Uterus (tissue), 4 donors: ENCODE measurements at places on chromosomes 11 and 22. TPM values are rescaled to one million over a fixed set of nuclear protein-coding genes. Genes with fewer than 3 reads are reported as not detected.
A peak's percentile ranks its signal among the peaks of the same experiment; 100 is the strongest.

- no peaks in the 10 kb centered on the region for H3K36me3 ChIP-seq
- peaks cover 6% of the 10 kb centered on the region for H3K4me1 ChIP-seq
- H3K27ac ChIP-seq, result peak overlapping the region; percentile 93
- peak overlapping the region; percentile 46 for H3K4me3 ChIP-seq
These were observed 1.2 kb downstream of the ARHGEF17 start for GRCh38 chr11:73308961-73309919.

DNA sequence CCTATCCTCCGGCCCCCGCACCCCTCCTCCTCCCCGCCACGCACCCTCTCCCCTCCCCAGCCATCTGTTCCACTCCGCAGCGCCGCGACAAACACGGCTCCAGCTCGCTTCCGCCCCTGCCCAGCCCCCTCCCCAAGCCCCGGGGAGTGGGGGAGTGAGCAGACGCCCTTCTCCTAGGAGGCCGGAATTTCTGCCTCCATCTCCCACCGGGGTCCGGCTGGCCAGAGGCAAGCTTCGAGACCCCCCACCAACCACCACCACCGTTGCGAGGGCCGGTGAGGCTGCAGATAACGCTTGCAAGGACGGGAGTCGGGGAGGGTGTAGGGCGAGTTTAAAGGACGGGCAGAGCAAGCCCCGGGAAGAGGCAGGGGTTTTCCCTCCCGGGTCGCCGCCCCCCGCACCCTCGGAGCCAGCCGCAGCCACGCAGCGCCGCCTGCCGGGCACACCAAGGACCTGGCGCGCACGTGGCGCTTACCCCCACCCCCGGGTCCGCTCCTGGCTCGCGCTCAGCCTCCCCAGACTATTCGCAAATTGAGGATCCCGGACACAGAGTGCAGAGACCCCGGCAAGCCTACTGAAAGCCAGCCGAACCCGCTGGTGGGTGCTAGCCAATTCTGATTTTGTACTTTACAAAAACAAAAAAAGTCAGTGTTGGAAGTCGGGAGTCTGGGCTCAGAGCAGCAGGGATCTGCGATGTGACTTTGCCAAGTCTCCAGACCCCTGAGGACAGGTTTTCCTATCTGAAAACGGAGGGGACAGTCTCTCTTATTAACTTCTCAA lies 22.6 kb downstream of the RTN4RL2 start:
- no peaks in the 10 kb centered on the region for H3K27me3 ChIP-seq
- H3K36me3 ChIP-seq, result no peaks in the 10 kb centered on the region

GRCh38 chr11:132913295-132913694 lies 619.0 kb downstream of the OPCML start:
- no peak for DNase-seq
- H3K36me3 ChIP-seq, result no peaks in the 10 kb centered on the region
- no peak overlapping the region for H3K4me3 ChIP-seq
- H3K27ac ChIP-seq, result no peak overlapping the region
- no peaks in the 10 kb centered on the region for H3K27me3 ChIP-seq

DNA sequence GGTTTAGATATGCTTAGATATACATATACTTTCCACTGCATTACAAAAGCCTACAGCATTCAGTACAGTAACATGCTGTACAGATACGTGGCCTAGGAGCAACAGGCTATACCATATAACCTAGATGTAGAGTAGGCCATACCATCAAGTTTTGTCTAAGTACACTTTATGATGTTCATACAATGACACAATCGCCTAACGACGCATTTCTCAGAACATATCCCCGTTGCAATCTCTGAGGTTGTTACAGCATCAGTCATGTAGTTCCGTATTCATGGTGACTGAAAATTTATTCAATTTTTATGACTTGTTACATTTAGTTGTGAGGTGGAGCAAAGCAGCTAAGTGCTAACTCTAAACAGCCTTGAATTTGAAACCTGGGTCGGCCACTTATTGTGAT lies 6.7 kb downstream of the ZBTB44 start:
- no peaks in the 10 kb centered on the region for H3K36me3 ChIP-seq
- no peaks in the 10 kb centered on the region for H3K27me3 ChIP-seq
- H3K27ac ChIP-seq, result no peak overlapping the region
- no peak for DNase-seq

- no peaks in the 10 kb centered on the region for H3K36me3 ChIP-seq
- no peak overlapping the region for H3K27ac ChIP-seq
- no peaks in the 10 kb centered on the region for H3K4me1 ChIP-seq
- no peak overlapping the region for H3K4me3 ChIP-seq
- DNase-seq, result no peak
- H3K27me3 ChIP-seq, result no peaks in the 10 kb centered on the region
These were observed 9.0 kb upstream of the USP28 start for GRCh38 chr11:113884361-113884836.

- peak within 1 kb of the TSS; percentile 99 for H3K27ac ChIP-seq
- DNase-seq, result peak; percentile 87
- H3K36me3 ChIP-seq, result no peaks in the 10 kb centered on the region
- peak within 1 kb of the TSS; percentile 90 for H3K4me3 ChIP-seq
- H3K27me3 ChIP-seq, result no peaks in the 10 kb centered on the region
These were observed at the start of gene AHNAK for GRCh38 chr11:62546244-62546928. TSS of gene AHNAK (minus strand) at chr11:62546806. CDS start at chr11:62536098, 10,708 bp downstream.

The C11orf65 gene
- 0.46 TPM for total RNA-seq

DNA sequence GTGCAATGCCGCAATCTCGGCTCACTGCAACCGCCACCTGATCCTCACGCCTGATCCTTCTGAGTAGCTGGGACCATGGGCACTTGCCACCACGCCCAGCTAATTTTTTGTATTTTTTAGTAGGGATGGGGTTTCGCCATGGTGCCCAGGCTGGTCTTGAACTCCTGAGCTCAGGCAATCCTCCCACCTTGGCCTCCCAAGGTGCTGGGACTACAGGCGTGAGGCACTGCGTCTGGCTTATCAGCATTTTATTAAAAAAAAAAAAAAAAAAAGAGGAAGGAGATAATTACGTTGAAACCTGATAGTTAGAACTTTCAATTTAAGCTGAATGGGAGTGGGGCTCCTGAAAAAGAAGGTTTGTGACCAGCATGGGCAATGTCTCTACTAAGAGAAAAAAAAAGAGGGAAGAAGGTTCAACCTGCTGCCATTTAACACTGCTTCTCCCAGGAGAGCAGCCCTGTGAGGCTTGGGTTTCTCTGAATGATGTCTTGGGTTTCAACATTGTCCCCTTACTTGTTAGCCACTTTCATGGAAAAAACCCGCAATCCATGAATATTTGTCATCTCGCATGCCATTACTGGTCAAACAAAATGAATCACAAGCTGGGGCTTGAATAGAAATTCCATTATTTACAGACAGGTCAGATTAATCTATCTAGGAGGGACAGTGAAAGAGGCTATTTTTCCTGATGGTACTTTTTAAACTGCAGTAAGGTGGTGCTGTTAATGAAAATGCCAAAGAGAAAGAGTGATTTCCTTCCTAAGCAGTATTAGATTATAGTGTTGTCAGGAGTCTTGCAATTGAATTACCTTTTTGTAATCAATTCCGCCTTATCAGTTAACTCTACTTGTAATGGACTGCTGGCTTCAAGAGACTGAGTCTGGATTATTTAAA lies 72.5 kb downstream of the PACS1 start:
- no peak for DNase-seq
- no peaks in the 10 kb centered on the region for H3K27me3 ChIP-seq
- H3K27ac ChIP-seq, result no peak overlapping the region
- no peak overlapping the region for H3K4me3 ChIP-seq
- H3K4me1 ChIP-seq, result no peaks in the 10 kb centered on the region
